Cortex of kidney (tissue), 1 donor: ENCODE measurements at places on chromosomes 1 and 21.

GRCh38 chr1:212971312-212971711, 21.0 kb downstream of the VASH2 start:
- no peak for DNase-seq

DNA sequence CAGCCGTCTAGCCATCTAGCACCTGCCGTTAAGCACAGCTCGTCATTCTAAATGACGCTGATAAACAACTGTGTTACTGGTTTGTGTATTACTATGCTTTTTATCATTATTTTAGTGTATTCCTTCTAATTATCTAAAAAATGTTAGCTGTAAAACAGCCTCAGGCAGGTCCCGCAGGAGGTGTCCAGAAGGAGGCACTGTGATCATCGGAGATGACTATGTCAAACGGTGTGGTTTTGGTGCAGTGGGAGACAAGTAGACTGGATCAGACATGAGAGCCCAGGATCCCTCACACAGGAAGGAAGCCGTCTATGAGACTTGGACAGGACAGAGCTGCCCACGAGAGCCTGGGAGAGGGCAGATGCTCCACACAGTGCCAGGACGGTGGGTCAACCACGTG, 55.3 kb upstream of the COL6A1 start:
- no peak for DNase-seq

DNA sequence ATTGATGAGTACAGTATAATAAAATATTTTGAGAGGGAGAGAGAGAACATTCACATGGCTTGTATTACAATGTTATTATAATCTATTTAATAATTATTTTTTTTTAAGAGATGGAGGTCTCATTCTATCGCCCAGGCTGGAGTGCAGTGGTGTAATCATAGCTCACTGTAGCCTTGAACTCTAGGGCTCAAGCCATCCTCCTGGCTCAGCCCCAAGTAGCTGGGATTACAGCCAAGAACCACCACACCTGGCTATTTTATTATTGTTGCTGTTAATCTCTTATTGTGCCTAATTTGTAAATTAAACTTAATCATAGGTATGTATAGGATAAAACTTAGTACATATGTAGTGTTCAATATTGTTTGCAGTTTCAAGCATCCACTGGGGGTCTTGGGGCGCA, 57.8 kb downstream of the HS2ST1 start:
- DNase-seq: no peak

GRCh38 chr1:96918406-96918805, 196.8 kb downstream of the PTBP2 start:
- DNase-seq: no peak

DNA sequence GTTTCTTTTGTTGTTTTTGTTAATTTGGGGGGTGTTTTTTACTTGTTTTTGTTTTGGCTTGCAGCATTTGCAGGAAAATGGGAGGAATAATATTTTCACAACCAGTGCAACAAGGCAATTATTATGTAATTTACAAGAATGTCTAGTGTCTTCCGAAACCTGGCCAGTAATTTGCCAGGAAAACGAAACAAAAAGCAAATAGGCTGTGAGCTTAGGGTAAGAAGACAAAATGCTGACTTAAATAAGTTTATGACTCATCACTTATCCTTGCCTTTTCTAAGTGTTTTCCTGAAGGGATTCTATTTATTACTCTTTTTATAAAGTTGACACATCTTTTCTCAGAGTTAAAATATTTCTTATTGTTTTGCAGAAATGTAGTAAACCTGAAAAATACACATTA, 49.8 kb downstream of the KCNT2 start:
- DNase-seq: no peak

- DNase-seq: no peak
Observed at GRCh38 chr21:28856588-28857250, 136.0 kb downstream of the LTN1 start.

DNA sequence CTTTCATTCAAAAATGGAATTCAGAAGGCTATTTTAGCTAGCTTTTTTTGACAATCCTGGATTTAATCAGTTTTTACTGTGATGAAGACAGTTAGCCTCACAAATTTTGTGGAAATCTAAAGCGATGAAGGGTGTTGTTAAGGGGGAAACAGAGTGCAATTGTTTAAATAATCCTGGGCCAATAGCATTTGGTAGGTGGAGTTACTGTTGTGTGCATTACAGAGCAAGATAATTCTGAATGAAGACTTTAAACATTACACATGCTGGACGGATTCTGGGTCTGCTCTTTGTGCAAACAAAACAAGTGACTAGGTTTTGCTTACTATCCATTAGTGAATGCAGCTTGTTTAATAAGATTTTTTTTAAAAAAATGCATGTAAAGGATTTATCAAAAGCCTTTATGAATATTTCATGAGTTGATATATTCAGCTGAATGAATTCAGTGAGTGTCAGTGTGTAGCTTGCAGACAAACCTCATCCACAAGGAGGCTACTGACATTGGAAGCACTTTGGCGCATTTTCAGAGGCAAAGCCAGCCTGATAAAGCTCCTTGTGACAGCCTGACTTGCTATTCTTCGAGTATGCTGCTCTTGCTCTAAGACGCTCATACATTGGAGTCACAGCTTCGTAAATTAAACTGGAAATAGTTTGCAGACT, 199.6 kb downstream of the PDE4B start:
- DNase-seq: no peak

DNA sequence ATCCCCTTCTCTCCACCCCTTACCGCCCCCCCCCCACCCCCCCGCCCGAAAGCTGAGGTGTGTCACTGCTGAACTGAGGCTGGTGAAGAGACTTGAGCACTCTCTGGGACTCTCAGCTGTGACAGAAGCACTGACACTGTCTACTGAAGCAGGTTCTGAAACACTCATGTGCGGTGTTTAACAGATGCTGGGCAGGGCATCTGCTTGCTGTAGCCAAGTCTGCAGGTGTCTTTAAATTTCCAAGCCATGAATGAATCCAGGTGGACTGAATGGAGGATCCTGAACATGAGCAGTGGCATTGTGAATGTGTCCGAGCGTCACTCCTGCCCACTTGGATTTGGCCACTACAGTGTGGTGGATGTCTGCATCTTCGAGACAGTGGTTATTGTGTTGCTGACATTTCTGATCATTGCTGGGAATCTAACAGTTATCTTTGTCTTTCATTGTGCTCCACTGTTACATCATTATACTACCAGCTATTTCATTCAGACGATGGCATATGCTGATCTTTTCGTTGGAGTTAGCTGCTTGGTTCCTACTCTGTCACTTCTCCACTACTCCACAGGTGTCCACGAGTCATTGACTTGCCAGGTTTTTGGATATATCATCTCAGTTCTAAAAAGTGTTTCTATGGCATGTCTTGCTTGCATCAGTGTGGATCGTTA, at the start of gene GPR52:
Gene GPR52, plus strand, starts transcription at position 99 of the 665 bp plus-strand sequence. Its CDS starts 148 bp downstream, at position 247.
- no peak for DNase-seq

DNA sequence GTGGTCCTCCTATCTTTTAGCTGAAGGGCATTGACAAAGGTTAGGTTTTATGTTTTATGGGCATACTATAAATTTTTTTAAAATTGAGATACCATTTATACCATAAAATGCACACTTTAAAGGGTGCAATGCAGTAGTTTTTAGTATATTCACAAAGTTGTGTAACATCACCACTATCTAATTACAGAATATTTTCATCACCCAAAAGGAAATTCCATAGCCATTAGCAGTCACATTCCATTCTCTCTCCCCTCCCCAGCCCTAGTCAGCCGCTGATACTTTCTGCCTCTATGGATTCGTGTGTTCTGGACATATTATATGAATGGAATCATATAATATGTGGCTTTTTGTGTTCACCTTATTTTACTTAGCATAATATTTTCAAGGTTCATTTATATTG, 135.8 kb upstream of the B3GALT2 start:
- no peak for DNase-seq

DNA sequence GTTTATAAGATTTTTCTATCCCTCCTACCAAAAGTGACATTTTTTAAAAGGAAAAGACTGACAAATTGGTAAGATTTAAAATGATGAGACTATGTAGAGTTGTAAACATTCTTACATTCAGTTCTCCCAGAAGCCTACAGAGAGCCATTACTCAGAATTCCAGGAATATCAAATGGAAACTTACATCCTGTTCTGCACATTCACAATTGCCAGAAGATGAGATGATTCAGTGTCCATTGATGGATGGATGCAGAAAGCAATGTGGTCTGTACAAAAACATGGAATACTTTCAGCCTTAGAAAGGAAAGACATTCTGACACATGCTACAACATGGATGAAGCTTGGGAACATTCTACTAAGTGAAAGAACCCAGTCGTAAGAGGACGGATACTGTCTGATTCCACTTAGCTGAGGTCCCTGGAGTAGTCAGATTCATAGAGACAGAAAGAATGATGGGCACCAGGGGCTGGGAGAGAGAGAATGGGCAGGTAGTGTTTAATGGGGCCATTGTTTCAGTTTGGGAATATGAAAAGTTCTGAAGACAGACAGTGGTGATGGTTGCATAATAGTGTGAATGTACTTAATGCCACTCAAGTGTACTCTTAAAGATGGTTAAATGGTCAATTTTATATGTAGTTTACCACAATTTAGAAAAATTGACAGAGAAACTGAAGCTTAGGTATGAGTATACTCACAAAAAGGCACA, 16.6 kb downstream of the MX1 start:
- DNase-seq: no peak

DNA sequence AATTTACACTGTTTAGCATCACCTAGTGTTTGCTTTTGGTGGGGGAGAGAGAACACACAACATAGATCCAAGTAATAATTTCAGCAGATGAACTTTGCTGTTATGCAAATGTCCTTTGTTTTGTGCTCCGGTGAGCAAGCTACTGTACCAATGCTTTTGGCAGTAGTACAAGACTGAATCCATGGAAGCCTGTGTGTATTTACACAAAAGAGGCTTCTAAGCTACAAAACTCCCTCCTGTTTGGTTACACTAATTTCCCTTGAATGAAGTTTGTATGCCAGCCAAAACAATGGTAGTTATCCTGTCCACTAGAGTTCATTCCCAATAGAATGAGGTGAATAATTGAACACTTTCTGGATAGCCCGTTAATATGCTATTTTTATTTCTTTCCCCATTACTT, 320.5 kb downstream of the KCTD3 start:
- no peak for DNase-seq

DNA sequence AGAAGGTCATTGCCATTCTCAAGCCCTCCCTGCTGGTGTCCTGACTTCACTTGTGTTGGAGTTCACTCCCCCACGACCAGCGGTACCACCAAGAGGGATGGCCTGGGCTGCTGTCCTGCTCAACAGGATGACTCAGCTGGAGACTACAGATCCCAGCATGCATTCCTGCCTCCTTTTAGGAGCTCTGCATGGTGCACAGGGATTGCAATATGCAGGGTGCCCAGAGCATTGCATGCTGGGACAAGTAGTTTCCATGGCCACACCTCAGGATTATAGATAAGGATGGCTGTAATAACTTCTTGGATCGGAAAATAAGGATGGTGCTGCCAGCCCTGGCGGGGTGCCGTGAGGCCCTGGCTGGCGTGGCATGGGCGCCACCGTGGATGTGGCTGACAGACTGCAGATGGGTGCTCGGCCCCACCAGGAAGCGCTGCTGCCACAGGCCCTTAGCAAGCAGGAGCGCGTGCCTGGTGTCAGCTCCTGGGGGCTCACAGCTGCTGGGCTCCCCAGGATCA, 150.0 kb downstream of the CASZ1 start:
- DNase-seq: no peak

DNA sequence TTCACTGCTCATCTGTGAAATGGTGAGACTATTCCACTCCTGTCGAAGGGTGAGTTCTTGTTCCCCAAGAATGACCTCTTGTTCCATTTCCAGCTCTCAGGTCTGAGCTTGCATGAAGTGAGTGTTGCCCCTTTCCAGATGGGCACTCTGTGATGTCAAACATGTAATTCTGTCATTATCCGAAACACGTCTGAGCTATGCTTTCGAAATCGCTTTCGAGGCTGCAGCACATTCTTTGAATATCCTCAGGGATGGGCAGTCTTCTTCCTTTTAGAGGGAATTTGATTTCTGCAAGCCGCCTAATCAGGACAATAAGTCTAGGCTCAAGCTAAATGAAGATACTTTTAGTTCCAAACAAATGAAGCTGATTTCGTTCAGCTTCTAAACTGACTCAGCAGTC, 15.1 kb downstream of the NFASC start:
- DNase-seq: no peak

DNA sequence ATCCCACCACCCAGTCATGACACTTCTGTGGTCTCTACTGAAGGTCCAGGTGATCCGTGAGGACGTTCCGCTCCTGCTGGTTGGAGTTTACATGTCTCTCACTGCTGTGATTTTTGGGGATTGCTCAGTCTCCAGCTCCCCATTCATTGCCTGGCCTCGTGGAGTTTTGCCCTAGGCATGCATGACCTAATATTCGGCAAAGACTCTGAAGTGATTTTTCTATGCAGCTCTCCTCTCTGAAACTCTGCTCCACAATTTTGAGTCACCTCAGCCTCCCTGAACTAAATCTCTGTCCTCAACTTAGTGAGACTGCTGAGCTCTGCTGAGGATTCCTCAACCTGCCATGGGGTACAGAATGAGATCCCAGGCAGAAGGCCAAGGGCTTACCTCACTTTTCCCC, 174.4 kb upstream of the FGGY start:
- DNase-seq: no peak

DNA sequence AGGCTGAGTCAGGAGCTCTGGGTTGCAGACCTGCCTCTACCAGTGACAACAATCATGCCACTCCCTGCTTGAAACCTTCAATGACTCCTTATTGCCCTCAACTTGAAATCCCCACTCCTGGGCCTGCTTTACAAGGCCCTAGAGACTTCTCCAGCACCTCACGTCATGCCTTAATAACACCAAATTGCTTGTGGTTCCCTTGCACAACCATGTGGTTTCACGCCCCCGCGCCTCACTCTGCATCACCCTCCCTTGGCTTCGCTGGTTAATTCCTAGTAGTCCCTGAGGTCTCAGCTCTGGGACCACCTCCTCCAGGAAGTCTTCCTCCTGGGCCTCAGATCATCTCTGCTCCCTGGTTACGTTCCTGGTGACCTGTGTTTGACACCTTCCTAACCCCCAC, 33.0 kb downstream of the EPHA2 start:
- DNase-seq: no peak

DNA sequence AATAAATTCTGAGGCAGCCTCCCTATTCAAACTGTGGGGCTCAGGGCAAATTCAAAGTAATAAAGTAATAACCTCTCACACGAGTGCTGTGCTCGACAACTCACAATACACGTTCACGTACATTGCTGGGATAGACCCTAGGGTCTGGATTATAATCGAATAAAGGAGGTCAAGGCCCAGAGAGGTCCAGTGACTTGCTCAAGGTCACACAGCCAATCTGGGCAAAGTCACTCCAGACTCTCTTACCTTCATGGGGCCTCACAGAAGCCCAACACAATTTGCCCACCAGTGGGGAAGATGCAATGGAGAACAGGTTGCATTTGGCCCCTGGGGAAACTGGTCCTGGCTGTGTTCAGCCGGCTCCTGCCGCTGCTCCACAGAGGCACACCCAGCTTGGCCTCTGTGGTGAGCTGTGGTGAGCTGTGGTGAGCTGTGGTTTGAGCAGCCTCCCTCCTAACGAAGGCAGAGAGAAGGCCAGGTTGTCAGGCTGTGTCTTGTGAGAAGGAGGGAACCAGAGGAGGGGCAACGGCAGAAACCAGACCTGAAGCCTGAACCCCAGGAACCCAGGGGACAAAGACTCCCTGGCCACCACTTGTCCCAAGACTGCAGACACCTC, 35.1 kb downstream of the NUAK2 start:
- DNase-seq: no peak
